Daoy (cell line): ENCODE measurements at places on chromosomes 7 and 10.

- DNase-seq = no peak
Measured at GRCh38 chr7:158120716-158121115, 466.9 kb downstream of the PTPRN2 start.

DNA sequence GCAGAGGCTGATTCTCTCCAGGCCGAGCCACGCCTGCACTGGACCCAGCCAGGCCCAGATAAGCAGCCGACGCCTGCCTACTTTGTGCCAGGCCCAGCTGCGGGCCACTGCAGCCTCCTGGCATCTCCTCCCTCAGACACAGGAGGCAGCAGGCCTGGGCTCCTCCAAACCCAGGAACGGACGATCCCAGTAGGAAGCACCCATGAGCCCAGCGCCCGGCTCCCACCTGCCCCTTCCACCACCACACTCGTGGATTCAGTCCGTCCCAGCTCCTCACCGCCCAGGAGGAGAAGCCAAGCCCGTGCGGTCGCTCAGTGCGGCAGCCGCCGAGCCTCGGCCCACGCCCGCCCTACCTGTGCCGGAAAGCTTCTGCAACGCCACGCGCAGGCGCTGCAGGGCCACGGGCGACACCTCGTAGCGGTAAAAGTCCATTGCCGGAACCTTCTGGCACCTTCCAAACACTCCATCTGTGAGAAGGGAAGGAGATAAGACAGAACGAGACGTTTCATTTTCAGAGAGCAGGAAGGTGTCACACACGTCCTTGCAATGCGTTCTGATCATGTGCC, 271.1 kb downstream of the PTPRN2 start:
- DNase-seq = no peak

DNA sequence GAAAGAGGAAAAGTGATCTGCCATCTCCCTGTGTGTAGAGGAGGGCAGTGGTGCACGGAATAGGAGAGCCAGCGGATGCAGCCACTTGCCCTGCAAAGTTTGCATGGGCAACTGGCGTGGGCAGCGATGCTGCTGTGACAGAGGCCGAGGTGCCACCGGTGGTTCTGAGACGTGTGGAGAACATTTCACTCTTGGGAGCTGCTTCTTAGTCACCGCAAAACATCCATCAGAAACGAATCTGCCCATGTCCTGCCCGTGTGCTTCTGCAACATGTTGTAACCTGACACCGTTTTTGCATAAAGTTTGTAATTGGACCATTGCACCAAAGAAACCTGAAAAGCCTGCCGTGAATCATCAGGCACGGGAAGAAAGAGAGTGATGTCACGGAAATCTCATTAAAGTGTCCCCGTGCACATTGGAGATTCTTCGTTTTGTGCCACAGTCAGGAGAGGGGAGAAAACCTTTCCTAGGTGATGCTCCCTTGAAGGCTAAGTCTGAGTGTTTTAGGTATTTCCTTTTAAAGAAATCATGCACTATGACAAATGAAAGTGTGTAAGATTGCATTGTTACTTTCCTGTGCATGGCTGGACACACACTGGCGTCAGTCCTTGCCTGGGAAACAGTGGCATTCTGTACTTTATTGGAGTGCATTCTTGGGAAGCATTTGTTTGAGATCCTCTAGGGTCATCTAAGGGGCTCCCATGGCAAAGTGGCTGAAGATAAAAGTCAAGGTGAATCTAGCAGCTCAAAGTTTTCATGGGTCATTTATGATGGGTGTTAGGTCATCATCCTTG, 302.6 kb downstream of the KLF6 start:
- peak; percentile 83 for DNase-seq

GRCh38 chr10:44888886-44889285, 22.3 kb upstream of the TMEM72 start:
- DNase-seq = no peak
